Stimulated activated CD4-positive, alpha-beta T cell treated with anti-CD3 and anti-CD28 coated beads, Interleukin-4, amount 100 ng/mL, for 24 hours (primary cell): ENCODE measurements at places on chromosomes 1 and 21.

GRCh38 chr1:23718482-23718881 lies 24.8 kb upstream of the ELOA start:
- no peak for DNase-seq

DNA sequence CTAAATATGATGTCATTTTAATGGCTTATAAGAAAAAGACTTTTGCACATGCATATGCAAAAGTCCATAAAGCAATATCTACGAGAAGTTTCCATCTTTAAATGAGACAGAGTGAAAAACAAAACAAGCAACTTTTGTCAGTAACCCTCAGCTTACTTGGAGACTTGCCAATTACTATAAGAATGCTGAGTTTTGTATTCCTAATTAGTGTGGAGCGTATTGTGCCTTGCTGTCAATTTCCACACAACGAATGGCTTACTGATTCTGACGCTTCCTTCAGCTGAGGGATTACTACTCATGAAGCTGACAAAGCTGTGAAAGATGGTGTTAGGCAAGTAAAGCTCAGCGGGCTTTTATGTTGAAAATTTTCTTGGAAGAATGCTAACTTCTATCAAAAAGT lies 440.4 kb upstream of the ADAMTS5 start:
- no peak for DNase-seq

DNA sequence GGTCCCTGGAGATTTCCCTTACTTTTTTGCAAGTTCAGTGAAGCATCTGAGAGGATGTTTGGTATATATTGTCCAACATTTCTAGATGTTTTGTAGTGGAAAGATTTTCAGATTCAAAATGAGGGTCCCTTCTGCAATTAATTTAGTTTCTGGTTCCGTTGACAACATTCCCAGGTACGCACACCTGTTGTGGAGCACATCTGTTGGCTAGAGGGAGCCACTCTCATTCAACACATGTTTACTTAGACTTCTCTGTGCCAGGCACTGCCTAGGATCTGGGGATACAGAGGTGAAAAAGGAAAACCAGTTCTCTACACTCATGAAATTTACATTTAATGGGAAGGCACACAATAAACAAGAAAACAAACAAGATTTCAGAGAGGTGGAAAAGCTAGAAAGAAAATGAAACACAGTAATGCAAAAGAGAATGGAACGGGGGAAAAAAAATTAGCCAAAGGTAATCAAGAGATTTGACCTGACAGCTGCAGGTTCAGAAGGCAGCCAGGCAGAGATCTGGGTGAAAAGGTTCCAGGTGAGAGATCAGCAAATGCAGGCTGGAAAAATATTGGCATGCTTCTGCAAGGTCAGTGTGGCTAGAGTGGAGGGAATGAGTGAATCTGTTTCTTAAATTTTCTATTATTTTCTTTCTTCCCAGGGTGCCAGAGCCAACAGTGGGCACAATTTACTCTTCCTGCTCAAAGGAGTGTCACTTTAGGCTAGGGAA lies 48.4 kb upstream of the KAZN start:
- no peak for DNase-seq

DNA sequence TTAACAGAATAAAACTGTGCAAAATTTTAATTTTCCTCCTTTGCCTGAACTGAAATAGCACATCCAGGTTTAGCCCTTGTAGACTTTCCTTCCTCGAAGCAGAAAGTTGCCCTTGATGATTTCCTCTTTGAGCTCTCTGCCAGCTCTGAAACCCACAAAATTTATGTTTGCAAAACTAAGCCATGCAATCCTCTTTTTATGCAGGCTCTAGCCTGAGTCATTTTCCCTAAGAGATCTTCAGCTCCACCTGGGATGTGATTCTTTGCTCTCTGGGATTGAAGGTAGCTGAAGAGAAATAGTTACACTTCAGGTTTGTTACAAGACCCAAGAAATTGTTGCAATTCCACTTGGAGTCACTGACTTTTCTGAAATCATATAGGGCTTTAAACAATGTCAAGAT lies 1.4 kb upstream of the F3 start:
- DNase-seq = no peak

- DNase-seq = no peak
Observed at GRCh38 chr21:42171091-42172053, 47.6 kb upstream of the ABCG1 start.

DNA sequence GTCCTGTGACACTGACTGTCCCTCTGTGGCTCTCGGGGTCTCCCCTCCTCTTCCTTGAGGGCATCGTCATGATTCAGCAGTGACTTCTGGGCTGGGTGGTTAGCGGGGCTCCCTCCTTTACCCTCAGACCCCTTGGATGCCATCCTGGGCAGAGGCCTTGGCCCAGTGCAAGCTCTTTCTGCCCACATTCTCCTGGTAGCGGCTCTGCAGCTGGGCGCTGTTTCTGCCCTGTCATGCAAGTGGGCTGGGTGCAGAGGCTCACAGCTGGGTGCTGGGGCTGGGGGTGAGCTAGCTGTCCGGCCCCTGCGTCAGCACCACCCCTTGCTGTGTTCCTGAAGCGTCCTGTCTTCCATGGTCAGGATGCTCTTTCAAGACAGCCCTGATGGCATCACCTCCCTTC lies 158.5 kb downstream of the PCBP3 start:
- no peak for DNase-seq

- no peak for DNase-seq
Observed at GRCh38 chr1:150829751-150830150, 21.7 kb upstream of the CTSK start.

DNA sequence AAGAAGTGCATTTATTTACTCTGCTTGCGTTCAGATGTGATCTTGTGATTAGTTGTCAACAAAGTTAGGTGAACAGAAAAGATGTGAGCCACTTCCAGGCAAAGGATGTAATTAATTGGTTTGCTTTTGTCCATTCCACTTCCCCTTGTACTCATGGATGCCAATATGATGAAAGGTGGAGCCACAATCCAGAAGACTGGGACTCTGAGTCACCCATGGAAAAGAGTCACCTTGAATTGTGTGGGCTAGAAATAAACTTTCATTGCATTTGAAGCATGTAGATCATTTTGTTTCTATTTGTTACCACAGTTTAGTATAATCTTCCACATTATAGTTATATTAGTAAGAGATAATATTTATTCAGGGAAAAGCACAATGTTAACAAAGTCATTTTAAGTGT lies 684.2 kb downstream of the LTN1 start:
- DNase-seq = no peak

GRCh38 chr1:225447650-225448089 lies 19.8 kb upstream of the LBR start:
- no peak for DNase-seq

GRCh38 chr1:201264554-201264953 lies 18.8 kb upstream of the PKP1 start:
- DNase-seq = no peak

GRCh38 chr1:93989601-93990000 lies 80.4 kb upstream of the GCLM start:
- DNase-seq = no peak

- DNase-seq = no peak
Observed at GRCh38 chr1:91546876-91547275, 46.2 kb downstream of the CDC7 start.

DNA sequence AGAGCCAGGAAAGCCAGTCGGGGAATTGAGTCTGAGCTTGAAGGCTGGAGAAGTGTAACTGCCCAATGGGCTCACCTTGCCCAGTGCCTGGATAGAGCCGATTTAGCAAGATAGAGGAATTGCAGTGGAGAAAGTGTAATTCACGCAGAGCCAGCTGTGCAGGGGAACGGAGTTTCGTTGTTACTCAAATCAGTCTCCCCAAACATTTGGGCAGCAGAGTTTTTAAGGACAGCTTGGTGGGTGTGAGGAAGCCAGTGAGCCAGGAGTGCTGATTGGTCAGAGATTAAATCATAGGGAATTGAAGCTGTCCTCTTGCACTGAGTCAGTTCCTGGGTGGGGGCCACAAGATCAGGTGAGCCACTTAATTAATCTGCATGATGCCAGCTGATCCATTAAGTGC lies 28.4 kb upstream of the NLRP3 start:
- DNase-seq = no peak

GRCh38 chr1:54850737-54851136 lies 36.3 kb downstream of the DHCR24 start:
- DNase-seq = no peak

- peak; percentile 52 for DNase-seq
Observed at GRCh38 chr21:44013380-44014088, 1.4 kb downstream of the TRAPPC10 start.

DNA sequence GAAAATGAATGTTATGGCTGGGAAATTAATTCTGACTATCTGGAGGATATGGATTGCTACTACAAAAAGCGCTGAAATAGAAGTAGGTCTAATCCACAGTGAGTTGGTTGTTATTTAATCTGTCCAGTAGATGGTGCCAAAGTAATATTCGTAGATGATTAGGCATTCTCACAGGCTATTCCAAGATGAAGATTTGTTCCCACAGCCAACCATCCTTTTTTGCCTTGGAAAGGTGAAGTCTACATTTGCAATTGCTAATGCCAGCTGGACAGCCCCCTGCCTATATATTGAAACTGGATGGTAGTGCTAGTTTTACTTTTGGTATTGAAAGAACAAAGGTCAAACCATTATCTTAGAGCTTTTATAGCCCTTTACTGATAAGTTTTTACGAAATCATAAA lies 43.8 kb downstream of the RBM11 start:
- DNase-seq = no peak

DNA sequence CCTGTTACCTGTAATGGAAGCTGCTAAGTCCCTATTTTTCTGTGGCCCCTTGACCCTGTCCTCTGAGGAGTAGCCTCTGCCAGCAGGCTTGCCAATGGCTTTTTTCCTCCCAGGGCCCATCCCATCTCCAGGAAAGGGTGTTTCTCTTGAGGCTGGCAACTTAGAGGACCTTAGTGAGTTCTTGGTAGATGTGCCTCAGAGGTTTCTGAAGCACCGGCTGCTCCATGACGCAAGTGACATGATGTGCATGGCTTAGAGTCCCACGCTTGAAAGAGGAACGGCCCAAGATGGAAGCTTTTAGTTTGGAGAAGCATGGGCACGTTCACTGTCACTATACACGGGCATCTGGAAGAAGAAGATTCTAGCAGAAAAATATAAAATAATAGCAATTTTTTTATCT lies 63.0 kb downstream of the TGFB2 start:
- DNase-seq = no peak

DNA sequence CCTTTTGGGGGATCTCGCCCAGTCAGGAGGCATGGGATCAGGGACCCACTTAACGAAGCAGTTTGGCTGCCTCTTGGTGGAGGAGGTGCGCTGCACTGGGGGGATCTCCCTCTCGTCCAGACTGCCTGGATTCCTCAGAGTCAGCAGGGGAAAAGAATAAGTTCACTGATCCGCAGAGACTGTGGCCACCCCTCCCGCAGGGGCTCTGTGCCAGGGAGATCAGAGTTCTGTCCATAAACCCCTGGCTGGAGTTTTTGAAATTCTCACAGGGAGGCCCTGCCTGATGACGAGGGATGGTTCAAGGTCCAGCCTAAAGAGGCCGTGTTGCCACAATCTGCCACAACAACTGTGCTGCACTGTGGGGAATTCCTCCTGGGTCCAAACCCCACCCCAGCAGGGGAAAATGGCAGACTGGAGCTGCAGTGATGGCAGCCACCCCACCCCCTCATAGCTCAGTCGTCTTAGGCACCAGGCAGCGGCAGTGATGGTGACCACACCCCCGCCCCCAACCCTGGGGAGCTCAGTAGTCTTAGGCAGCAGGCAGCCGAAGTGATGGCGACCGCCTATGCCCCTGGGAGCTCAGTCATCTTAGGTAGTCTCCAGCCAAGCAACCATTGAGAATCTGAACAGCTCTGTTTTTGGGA lies 273.8 kb upstream of the USP25 start:
- DNase-seq = no peak

- DNase-seq = no peak
Observed at GRCh38 chr1:201946224-201946908, at the start of gene LMOD1. Gene LMOD1 (minus strand): TSS chr1:201946548. CDS start chr1:201946340, 208 bp downstream.

- DNase-seq = no peak
Observed at GRCh38 chr1:2926447-2927055, 94.7 kb upstream of the ACTRT2 start.
